ENCODE measurements at places on chromosomes 6 and 20.

DNA sequence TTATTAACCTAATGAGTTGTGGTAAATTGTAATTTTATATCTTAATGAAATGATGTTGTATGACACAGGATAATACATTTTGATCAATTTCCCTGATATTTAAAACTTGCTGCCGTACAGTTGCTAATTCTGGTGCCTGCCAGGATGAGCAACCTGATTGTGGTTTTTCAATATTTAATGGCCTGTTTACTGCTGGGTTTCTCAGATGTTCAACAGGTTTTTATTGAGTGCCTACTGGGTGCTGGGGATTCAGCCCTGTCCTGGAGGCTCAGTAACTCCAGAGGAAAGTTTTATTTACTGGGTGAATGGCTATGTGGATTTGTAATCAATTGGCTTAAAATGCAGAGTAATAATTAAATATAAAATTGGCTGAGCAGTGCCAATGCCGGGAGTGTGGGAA lies 8.0 kb downstream of the TOX2 start:
- DNase-seq: no peak

- DNase-seq: no peak
Measured at GRCh38 chr6:11326116-11326515, 93.6 kb upstream of the NEDD9 start.

DNA sequence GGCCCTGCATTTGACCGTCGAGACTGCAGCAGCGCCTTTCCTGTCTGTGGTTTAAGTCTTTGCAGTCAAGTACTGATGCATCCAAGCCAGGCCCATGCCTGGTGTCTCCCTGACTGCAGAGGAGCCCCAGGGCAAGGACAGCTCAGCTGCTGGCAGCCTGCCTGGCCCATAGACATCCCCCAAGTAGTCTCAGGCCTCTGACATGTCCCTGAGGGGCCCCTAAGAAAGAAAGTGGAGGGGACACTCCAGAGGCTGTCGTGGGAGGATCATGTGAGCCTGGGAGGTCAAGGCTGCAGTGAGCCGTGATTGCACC lies 18.0 kb downstream of the HRH3 start:
- DNase-seq: no peak

GRCh38 chr6:129575378-129576118 lies 134.4 kb downstream of the ARHGAP18 start:
- DNase-seq: no peak

GRCh38 chr6:135814043-135814442 lies 37.5 kb upstream of the PDE7B start:
- no peak for DNase-seq

DNA sequence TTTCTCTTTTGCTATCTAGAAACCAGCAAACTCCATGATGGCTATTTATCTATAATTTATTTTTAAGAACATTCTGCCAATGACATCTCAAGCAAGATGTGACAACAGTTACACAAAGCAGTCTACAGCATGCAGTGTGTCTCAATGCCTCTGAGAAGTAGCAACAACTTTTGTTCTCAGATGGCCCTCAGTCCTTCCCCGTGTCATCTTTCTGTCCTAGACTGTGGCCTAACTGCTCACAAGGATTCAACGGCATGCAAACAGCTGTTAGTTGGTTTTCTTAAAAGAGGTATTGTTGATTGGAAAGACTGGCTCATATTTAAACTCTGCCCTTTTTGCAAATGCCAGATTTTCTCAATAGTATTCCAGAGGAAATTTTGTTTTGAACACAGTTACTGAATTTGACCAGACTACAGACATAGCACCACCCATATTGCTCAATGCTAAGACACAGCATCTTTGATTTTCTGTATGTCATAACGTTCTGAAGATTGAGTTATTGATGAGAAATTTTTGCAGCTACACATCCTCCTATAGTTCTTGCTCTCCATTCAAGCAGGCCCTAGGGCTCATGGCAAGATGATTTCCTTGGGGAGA lies 26.1 kb upstream of the F13A1 start:
- DNase-seq: no peak

DNA sequence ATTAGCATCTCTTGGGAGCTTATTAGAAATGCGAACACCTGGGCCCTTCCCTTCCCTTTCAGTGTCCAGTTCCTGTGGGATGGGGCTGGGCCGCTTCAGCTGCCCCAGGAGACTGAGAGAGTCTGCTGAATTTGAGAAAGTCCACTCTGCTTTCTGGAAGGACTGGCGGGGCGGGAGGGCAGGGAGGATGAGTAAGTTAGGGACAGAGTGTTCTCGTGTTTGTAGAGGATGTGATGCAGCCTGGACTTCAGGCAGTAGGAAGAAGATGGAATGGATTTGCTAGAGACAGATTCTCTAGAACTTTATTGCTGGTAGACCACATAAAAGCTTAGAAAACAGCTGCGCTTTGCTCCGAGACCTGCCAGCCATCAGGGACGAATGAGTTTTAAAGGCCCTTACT lies 1.1 kb upstream of the TULP4 start:
- DNase-seq: no peak

GRCh38 chr6:143772116-143773086 lies 70.7 kb upstream of the LTV1 start:
- no peak for DNase-seq

GRCh38 chr20:1174787-1175186 lies 10.0 kb downstream of the TMEM74B start:
- DNase-seq: no peak

Data from right hindlimb (tissue), 1 donor.